ENCODE measurements at places on chromosomes 16 and 17.

GRCh38 chr16:52035436-52035835, 511.5 kb downstream of the TOX3 start:
- DNase-seq = no peak

- DNase-seq = no peak
Observed at GRCh38 chr16:48459167-48459566, 74.0 kb upstream of the SIAH1 start.

GRCh38 chr16:20879175-20880040, 20.8 kb downstream of the DCUN1D3 start:
- no peak for DNase-seq

GRCh38 chr17:61476476-61477203, 24.4 kb downstream of the TBX4 start:
- DNase-seq = no peak

DNA sequence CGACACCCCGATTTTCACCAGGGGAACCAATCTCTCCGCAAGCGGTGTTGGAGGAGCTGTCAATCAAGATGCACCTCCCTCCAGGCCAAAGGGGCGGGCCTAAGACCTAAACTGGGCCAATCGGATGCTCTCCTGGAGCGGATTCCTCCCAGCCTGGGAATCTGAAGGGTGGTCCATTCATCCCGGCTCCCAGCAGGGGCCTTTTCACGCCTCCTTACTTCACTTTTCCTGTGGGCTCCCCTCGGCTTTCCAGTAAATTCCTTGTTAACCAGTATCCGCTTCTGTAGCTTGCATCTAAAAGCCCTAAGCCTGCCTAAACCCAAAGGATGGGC, 17.1 kb downstream of the C16orf74 start:
- no peak for DNase-seq

GRCh38 chr16:28010671-28011070, 52.8 kb downstream of the GSG1L start:
- DNase-seq = no peak

DNA sequence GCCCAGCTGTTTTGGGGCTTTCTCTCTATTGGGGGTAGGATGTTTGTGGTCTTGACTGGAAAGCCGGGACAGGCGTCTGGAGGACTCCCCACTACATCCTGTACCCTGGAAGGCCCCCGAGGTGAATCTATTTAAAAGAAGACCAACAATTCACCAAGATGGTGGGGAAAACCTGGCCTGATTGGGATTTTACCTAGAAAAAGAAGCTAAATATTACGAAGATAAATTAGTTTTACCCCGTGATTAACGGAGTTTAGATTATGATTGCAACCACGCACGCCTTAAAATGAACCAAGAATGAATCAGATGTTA, 779 bp upstream of the CCDC102A start:
- DNase-seq = no peak
